ENCODE measurements at places on chromosomes 16 and 17.
A peak's percentile ranks its signal among the peaks of the same experiment; 100 is the strongest.

DNA sequence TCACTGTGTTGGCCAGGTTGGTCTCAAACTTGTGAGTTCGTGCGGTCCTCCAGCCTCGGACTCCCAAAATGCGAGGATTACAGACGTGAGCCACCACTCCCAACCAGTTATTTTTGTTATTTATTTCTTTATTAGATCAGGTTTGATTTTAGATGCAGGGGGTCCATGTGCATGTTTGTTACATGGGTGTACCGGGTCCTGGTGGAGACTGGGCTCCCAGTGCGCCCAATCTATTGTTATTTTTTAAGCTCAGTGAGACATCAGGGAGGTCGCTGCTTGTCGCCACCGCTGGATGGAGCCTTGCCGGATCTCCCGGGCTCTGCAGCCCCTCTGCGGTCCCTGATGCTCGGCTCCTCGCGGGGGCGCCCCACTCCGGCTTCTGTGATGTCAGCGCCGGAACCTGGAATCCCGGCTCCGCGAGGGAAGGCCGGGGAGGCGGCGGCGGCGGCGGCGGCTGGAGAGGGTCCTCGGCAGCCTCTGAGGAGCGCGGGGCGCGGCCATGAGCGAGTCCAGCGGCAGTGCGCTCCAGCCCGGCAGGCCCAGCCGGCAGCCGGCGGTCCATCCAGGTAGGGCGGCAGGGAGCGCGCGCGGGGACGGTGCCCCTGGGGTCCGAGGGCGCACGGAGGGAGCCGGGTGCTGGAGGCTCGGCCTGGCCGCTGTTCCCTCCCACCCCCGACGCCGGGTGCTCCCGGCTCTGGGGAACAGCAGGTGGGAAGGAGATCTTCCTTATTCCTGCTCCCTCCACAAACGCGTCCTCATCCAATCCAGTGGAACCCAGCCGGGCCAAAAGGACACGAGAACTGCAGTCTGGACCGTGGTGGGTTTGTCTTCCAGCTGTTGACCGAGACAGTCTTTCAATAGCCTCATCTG, at the start of gene TMC7:
TSS of gene TMC7 (plus strand) at position 370 of the 870 bp plus-strand sequence. CDS start at position 500, 130 bp downstream.
- peak; percentile 38 for DNase-seq

DNA sequence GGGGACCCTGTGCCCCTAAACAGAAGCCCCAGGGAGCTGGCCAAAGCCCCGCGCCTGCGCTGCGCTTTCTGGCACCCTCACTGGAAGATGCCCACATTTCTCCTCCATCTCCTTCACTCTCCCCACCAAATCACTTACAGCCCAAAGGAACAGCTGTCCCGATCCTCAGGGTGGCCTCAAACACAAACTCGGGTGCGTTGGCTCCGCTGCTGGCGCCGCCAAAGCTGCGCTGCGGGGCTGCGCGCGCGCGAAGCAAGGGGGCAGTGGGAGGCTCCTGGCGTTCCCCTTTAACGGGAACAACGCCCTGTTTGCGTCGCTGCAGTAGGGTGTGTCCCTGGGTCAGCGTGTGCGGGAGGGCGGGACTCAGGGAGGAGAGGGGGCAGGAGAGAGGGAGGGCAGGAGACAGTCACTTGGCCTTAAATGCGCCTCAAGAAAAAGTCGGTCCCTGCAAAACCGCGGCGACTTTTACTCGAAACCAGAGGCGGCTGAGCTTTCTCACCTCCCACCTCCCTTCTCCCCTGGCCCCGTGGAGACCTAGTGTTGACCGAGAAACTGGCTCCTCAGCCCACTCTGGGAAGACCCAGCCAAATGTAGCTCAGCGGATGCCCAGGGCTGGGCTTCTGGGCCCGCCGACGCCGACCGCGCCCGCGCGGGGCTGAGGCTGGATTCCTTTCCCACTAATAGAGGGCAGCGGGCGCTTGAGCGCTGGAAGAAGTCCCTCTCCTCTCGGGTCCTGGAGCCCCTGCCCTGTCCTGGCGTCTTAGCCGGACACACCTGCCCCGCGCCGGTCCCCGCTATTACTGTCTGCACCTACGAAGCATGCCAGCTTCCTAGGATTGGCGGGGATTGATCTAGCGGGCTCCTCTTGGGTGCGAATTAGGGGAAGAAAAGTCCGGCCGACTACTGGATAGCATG, 2.6 kb downstream of the PMP22 start:
- DNase-seq = no peak

GRCh38 chr16:17381784-17382183, 89.0 kb downstream of the XYLT1 start:
- no peak for DNase-seq

GRCh38 chr16:80341263-80341662, 199.5 kb upstream of the DYNLRB2 start:
- DNase-seq = no peak

DNA sequence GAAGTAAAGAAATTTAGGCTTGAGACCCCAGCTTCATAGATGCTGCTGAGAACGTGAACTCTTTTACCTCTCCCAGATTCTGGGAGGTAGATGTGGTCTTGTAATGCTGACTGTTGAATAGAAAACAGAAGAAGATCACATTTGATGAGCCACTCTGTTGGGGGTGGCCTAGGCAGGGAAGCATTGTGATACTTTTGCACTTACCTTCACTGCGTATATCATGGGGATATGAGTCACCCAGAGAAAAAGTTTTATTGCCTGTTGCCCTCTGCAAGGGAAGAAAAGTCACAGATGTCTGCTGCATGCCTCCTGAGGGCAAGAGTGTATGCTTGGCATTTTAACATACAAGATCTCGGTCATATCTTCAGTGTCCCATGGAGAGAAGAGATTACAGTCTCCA, 365.4 kb downstream of the SNX29 start:
- no peak for DNase-seq

- no peak for DNase-seq
Observed at GRCh38 chr17:57888311-57889216, 38.7 kb upstream of the MRPS23 start.

GRCh38 chr17:1643293-1643998, 2.1 kb downstream of the SCARF1 start:
- DNase-seq = peak; percentile 14

DNA sequence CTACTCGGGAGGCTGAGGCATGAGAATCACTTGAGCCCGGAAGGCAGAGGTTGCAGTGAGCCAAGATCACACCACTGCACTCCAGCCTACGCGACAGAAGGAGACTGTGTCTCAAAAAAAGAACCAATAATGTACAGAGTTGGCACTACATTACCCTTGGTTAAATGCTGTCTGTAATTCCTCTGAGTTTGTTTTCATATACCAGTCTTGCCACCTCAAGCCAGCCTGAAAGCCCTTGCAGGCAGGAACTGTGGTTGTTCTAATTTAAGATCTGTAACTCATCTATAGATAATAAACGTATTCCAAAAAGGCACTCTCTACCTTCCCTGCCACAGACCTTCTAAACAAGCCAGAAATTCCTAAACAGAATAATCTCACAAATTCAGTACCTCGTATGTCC, 4.3 kb upstream of the KANSL1 start:
- no peak for DNase-seq
